ENCODE measurements at places on chromosomes 12 and 14. TPM values are rescaled to one million over a fixed set of nuclear protein-coding genes. Genes with fewer than 3 reads are reported as not detected.

- H3K36me3 ChIP-seq, result no peaks in the 10 kb centered on the region
- H3K27ac ChIP-seq, result no peak overlapping the region
- no peaks in the 10 kb centered on the region for H3K27me3 ChIP-seq
- no peak for DNase-seq
These were observed 156.7 kb downstream of the TMEM121 start for GRCh38 chr14:105682956-105683570.

GRCh38 chr14:70921669-70922068, 14.4 kb downstream of the PCNX1 start:
- H3K4me3 ChIP-seq, result no peak overlapping the region
- no peaks in the 10 kb centered on the region for H3K36me3 ChIP-seq
- H3K27me3 ChIP-seq, result no peaks in the 10 kb centered on the region

GRCh38 chr12:83113945-83114344, 427.2 kb downstream of the TMTC2 start:
- no peak for DNase-seq
- H3K4me3 ChIP-seq, result no peak overlapping the region
- no peaks in the 10 kb centered on the region for H3K36me3 ChIP-seq
- no peaks in the 10 kb centered on the region for H3K27me3 ChIP-seq
- no peaks in the 10 kb centered on the region for H3K4me1 ChIP-seq

- no peaks in the 10 kb centered on the region for H3K36me3 ChIP-seq
- H3K27me3 ChIP-seq, result no peaks in the 10 kb centered on the region
- no peak for DNase-seq
- H3K4me1 ChIP-seq, result peaks cover 9% of the 10 kb centered on the region
These were observed 193.6 kb upstream of the NUDT4 start for GRCh38 chr12:93183940-93184671.

- no peak for DNase-seq
- no peaks in the 10 kb centered on the region for H3K36me3 ChIP-seq
- no peak overlapping the region for H3K4me3 ChIP-seq
- no peaks in the 10 kb centered on the region for H3K27me3 ChIP-seq
These were observed 59.4 kb downstream of the WDHD1 start for GRCh38 chr14:54967496-54967895.

GUCY2C gene
- not detected for polyA plus RNA-seq

GRCh38 chr14:100827101-100828021, 1.4 kb downstream of the MEG3 start:
- no peaks in the 10 kb centered on the region for H3K4me1 ChIP-seq
- no peak overlapping the region for H3K27ac ChIP-seq
- H3K36me3 ChIP-seq, result no peaks in the 10 kb centered on the region
- H3K4me3 ChIP-seq, result no peak overlapping the region
- no peaks in the 10 kb centered on the region for H3K27me3 ChIP-seq

DHH gene
- polyA plus RNA-seq, result not detected

DHRS2 gene
- not detected for polyA plus RNA-seq

DNA sequence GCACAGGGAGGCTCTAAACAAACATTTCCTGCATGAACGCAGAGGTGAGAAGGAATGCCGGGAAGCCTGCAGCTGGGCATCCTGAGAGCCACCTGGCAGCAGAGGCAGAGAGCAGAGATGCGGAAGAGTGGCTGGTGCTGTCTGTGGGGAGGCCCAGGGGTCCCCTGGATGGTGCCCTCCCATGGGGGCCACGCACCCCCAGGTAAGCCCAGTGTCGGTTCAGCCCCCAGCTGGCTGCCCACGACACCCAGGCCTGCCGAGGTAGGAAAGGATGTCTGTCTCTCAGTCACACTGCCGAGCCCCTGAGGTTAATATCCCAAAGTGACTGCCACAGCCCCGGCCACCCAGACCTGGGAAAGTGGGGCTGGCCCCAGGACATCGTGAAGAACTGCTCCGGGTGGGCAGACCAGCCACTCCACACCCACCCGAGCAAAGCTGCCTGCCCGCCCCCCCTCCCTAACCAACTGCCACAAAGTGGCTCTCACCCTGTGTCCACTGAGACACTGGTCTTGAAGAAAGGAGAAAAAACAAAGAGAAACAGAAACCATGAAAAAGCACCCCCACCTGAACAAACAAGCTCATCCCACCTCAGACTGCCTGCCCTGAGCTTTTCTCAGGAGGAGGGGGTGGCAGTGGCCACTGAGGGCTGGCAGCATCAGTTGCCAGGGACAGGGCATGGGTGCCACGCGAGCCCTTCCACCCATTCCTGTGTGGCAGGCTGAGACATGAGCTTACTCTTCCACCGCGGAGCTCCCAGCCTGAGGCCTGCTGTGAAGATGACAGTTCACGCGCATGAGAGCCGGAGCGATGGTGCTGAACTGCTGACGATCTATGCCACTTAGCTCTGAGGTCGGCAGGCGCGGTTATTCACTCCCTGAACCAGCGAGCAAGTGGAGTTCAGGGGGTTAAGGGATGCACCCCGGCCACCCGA, 40.8 kb downstream of the CCDC88C start:
- H3K4me3 ChIP-seq, result no peak overlapping the region
- peaks cover 99% of the 10 kb centered on the region for H3K4me1 ChIP-seq
- H3K27me3 ChIP-seq, result no peaks in the 10 kb centered on the region
- H3K27ac ChIP-seq, result peak overlapping the region; percentile 79

SVOP gene
- not detected for polyA plus RNA-seq

DNA sequence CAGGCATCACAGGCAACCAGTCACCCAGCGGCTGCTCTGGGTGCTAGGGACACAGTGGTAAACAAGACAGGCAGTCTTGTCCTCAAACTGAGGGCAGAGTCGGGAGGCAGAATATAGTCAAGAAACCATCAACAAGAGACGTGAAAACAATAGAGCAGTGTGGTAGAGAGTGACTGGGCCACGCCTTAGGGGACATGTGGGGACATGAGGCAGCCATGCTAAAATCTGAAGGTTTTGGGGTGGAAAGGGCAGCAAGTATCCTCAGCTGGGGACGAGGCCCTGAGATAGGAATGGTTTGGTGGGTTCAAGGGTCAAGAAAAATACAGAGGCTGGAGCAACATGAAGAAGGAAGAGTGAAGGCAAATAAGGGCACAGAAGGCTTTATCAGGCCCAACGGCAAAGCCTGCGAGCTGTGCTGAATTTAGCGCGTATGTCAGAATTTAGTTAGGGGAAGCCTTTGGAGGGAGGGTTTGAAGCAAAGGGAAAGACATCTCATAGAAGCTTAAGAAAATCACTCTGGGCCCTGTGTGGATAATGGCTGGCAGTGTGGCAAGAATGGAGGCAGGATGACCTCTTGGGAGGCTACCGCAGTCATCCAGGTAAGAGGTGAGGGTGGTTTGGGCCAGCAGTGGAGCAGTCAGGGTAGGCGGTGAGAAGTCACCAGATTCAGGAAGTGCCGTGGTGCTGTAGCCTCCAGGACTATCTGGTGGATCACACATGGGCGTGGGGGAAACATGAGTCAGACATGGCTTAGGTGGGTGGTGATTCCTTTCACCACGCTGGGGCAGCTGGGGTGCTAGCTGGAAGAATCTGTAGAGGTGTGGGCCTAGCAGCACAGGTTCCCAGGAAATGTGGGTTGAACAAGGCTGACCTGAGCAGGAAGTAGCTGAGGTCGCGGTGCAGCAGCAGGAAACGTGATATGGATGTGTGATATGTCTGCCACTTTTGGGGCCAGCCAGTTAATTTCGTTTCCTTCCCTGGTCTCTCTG, 3.0 kb downstream of the EVL start:
- peaks cover 69% of the 10 kb centered on the region for H3K4me1 ChIP-seq
- no peaks in the 10 kb centered on the region for H3K27me3 ChIP-seq
- H3K27ac ChIP-seq, result peak overlapping the region; percentile 81

OAS1 gene
- 30.3 TPM for polyA plus RNA-seq

DNA sequence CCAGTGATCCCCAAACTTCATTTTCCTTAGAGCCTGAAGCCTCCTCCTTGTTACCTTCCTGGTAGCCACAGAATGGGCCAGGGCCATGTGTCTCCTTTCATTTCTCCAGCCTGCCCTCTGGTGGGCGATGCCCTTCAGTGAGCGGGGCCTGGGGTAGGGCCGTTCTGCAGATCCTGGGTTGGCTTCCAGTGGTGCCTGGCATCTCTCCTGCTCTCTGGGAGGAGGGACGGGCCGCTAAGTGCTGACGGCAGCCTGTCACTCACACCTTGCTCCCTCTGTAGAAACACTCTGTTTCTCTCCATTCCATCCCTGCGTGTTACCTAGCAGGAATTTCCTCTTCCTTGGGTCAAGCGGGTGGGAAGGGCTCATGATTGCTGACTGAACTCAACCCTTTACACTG, 232.1 kb downstream of the CACNA1C start:
- H3K27ac ChIP-seq, result no peak overlapping the region
- DNase-seq, result no peak
- no peaks in the 10 kb centered on the region for H3K36me3 ChIP-seq

GRCh38 chr12:21656905-21657325, 727 bp downstream of the LDHB start:
- H3K36me3 ChIP-seq, result peaks cover 27% of the 10 kb centered on the region
- peak overlapping the region; percentile 89 for H3K4me3 ChIP-seq
- H3K4me1 ChIP-seq, result peaks cover 65% of the 10 kb centered on the region
- H3K27ac ChIP-seq, result peak overlapping the region; percentile 71
- no peaks in the 10 kb centered on the region for H3K27me3 ChIP-seq

LRRC43 gene
- polyA plus RNA-seq, result not detected

- no peaks in the 10 kb centered on the region for H3K27me3 ChIP-seq
- no peak overlapping the region for H3K27ac ChIP-seq
- no peaks in the 10 kb centered on the region for H3K36me3 ChIP-seq
- H3K4me1 ChIP-seq, result no peaks in the 10 kb centered on the region
- DNase-seq, result no peak
These were observed 131.3 kb downstream of the SLC5A8 start for GRCh38 chr12:101078536-101079285.

BCL11B gene
- polyA plus RNA-seq, result 2.6 TPM

DNA sequence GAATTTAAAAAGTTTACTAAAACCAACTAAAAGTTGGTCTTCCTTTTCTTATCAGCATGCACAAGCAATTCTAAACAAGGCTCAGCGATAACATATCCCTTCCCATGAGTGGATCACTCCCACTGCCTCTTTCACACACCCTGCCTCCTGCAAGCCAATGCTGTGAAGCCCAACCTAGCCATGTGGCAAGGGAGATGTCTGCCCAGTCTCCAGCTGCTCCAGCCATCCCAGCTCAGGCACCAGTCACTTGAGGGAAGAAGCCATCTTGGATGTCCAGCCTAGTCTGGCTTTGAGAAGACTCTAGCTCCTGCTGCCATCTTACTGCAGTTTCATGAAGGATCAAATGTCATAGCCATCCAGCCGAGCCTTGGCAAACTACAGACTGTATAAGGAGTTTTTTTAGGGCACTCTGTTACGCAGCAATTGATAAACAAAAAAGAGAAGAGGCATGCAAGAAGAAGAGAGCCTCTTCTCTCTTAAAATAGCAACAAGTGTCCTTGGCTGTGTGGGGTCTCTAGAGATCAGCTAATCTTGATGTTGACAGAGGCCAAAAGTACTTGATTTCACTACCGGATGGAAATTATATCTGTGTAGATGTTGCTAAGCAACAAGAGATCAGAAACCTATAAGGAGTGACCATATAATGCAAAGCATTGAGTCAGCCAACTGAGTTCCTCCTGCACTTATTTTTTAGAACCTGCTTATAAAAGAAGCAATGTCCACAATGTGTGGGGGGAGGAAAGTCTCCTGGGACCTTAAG, 108.9 kb downstream of the PTCSC3 start:
- no peak for DNase-seq
- no peaks in the 10 kb centered on the region for H3K36me3 ChIP-seq
- no peaks in the 10 kb centered on the region for H3K27me3 ChIP-seq
- H3K4me1 ChIP-seq, result no peaks in the 10 kb centered on the region

ASB2 gene
- polyA plus RNA-seq, result 0.87 TPM

DNA sequence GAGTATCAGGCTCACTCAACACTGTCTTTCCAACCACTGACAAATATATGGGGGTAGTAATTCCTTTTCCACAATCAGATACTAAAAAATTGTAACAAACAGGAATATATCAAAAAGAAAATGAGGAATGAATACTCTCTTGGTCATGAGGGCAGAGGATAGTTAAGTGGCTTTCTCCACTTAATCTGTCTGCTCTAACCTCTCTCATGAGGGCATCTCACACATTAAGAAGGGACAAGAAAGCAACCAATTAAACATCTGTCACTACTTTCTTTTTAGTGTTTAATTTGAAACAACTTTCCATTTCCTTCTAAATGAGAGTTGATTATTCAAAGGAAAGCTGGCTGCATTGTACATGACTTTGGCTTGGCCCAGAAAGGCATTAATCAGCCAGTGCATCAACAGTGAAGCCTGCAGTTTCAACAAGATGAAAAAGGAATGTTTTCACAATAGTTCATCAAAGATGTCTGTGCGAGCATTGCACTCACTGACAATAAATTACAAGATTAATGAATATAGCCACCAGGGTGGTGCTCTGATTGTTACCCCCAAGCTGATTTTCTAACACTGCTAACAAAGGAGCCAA, 142.0 kb downstream of the SEC23A start:
- no peaks in the 10 kb centered on the region for H3K36me3 ChIP-seq
- no peaks in the 10 kb centered on the region for H3K27me3 ChIP-seq
- H3K27ac ChIP-seq, result no peak overlapping the region
- H3K4me1 ChIP-seq, result no peaks in the 10 kb centered on the region
- DNase-seq, result no peak

DNA sequence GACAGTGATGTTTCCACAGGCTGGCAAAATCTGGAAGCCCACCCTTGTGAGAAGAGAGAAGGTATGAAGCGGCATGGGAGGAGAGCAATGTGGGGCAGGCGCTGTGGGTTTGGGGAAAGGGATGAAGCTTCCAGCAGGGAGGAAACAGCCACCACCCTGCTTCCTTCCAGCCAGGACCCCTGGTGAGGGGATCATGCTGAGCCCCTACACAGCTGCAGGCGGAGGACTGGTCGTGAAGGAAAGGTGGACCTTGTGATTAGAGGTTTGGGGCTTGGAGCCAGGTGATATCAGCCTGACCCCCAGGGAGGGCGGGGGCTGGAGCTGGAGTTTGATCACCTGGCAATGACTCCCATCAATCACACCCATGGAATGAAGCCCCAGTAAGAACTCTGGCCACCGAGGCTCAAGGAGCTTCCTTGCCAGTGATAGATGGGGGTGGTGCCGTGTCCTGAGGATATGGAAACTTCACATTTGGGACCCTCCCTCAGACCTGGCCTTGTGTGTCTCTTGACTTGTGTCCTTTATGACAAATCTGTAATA, 48.6 kb downstream of the RIMBP2 start:
- H3K4me3 ChIP-seq, result no peak overlapping the region
- DNase-seq, result no peak
- no peaks in the 10 kb centered on the region for H3K27me3 ChIP-seq
- H3K36me3 ChIP-seq, result no peaks in the 10 kb centered on the region
- H3K4me1 ChIP-seq, result no peaks in the 10 kb centered on the region

- no peaks in the 10 kb centered on the region for H3K4me1 ChIP-seq
- H3K27me3 ChIP-seq, result no peaks in the 10 kb centered on the region
- no peak for DNase-seq
- H3K27ac ChIP-seq, result no peak overlapping the region
- H3K36me3 ChIP-seq, result no peaks in the 10 kb centered on the region
- no peak overlapping the region for H3K4me3 ChIP-seq
These were observed 7.4 kb downstream of the SERPINA12 start for GRCh38 chr14:94501588-94502516.

RNASE7 gene
- polyA plus RNA-seq, result not detected

NFATC4 gene
- not detected for polyA plus RNA-seq

RPGRIP1 gene
- polyA plus RNA-seq, result not detected

GRCh38 chr12:95790917-95791849, 619 bp upstream of the NTN4 start:
- H3K4me3 ChIP-seq, result no peak overlapping the region
- H3K36me3 ChIP-seq, result no peaks in the 10 kb centered on the region
- H3K27me3 ChIP-seq, result peaks cover 28% of the 10 kb centered on the region
- peaks cover 19% of the 10 kb centered on the region for H3K4me1 ChIP-seq
- peak; percentile 67 for DNase-seq
- H3K27ac ChIP-seq, result no peak overlapping the region

All from CD4-positive, alpha-beta memory T cell (primary cell).